NCI-H187 treated with DMSO at 0.1 percent for 48 hours (cell line): ENCODE measurements at places on chromosomes 6 and 20.

- DNase-seq: no peak
These were observed 29.0 kb upstream of the COL10A1 start for GRCh38 chr6:116154887-116155286.

GRCh38 chr6:25035174-25035511 is 99.4 kb upstream of the RIPOR2 start:
- DNase-seq: no peak

- DNase-seq: no peak
These were observed 229.1 kb upstream of the JARID2 start for GRCh38 chr6:15016813-15017212.

DNA sequence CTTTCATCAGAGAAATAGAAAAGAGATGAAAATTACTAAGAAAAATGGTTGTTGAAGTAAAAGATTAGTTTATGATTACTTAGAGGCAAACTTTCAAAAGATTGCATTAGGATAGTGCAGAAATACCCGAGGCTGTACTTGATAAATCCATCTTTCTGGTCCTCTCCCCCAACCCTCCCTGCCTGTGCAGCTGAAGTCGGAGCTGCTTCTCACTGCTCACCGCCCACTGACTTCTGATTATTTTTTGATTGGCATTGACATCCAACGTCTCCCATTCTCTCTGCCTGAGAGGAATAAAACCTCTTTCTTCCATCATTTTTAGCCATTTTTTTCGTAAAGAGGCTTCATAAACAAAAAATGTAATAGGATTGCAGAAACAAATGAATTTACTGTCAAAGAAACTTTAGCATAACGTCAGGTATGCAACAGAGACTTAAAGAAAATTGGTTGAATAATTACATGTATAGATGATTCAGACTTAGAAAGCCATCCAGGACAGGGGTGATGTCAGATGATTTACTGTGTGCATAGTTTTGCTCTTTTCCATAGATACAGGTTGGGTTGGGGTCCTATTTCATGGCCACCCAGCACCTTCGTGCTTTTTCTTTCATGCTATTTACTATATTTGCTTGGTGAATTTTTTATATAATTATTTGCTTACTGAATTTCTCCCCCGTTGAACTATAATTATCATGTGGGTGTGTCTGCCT is 53.6 kb upstream of the EDN3 start:
- DNase-seq: no peak

DNA sequence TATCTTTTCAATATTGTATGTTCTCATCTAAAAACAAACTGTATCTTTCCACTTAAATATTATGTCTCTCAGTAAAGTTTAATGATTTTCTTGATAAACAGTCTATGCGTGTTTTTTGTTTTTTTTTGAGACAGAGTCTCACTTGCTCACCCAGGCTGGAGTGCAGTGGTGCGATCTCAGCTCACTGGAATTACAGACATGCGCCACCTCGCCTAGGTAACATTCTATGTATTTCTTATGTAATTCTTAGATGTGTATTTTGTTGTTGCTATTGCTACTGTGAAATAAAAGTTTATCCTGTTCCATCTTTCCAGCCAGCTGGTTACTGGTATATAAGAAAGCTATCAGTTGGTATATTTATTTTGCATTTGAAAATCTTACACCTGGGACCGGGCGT is 29.4 kb downstream of the ABHD12 start:
- DNase-seq: no peak

DNA sequence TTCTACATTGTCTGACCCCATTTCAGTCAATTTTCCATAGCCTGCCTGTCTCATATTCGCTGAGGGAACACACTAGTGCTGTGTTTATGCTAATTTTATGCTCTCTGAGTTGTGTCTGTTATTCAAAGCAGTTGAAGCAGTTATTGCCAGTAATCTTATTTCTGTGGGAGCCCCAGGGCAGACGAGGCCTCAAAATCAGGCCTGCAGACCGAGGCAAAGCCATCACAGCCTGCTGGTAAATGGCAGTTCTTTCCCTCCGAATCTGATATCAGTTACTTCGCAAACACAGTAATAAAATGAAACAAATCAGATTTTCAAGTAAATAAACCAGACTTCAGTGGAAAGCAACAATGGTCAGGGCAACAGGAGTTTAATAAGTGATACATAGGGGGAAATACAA is 508.4 kb downstream of the PKHD1 start:
- DNase-seq: no peak

DNA sequence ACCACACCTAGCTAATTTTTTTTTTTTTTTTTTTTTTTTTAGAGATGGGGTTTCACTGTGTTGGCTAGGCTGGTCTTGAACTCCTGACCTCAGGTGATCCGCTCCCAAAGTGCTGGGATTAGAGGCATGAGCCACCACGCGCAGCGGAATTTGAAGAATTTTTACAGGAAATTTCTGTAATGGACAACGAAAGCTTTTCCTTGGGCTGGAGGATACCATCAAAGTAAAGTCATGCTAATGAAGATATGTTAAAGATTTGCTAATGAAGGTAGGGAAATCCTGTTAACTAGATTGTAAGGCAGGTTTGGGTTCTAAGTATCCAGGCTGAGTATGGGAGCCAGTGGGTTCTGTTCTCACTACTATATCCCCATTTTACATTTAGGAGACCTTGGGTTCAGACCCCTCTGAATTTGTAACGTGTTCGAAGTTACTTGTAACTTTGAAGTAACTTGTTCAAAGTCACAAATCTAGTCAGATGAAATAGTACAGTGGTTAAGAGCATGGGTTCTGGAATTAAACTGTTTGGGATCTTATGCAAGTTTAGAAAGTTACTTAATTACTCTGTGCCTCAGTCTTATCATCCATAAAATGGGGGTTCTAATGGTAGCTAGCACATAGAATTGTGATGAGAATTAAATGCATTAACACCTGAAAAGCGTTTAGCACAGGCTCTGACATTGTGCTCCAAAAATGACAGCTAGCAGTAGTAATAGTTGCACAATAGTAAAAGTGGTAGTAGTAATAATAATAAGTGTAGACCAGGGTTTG is 123.4 kb upstream of the GPR6 start:
- DNase-seq: no peak
